ENCODE measurements at places on chromosomes 16 and 17.

DNA sequence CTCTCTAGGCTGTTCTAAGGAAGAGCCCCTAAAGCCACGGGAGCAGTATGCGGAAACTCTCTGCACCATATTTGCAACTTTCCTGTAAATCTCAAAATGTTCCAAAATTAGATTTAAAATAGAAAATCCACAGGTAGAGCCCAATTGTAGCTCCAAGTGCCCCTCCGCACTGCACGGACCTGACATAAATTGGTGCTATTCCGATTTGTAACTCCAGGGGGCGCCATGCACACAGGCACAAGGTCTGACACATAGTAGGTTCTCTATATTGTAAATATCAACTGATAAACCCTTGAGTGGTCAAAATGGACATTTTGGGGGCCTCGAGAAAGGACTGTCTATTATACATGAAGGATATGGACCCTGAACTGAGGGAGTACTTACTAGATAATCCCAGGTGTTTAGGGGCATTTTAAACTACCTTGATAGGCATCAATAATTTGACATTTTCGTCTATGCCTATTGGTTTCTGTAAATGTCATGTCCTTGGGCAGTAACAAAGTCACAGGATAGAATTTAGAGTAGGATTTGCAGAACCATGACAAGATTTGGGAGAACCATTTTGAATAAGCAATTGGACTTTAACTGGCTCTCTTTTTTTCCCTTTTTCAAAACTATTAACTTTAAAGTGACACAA lies 36.6 kb upstream of the TMEM132E start:
- no peaks in the 10 kb centered on the region for H3K36me3 ChIP-seq
- no peak for DNase-seq
- no peak overlapping the region for H3K4me3 ChIP-seq
- no peaks in the 10 kb centered on the region for H3K27me3 ChIP-seq
- H3K27ac ChIP-seq: no peak overlapping the region

DNA sequence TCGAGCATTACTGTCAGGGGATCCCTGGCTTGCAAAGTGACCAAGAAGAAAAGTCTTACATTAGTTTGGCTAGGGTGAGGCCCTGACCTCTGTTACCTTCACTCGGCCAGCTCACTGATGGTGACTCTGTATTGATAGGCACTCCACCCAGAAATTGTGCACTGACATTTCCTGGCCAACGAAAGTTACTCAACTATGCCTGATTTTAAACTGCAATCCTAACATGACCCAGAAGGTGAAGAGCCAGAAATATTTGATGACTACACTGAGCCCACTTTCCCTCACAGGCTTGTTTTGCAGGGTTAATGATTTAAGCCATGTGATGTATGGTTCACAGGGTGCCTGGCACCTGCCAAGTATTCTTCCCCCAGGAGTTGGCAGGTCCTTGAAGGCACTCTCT lies 208.2 kb upstream of the MAF start:
- H3K27me3 ChIP-seq: no peaks in the 10 kb centered on the region
- H3K27ac ChIP-seq: no peak overlapping the region
- DNase-seq: no peak

DNA sequence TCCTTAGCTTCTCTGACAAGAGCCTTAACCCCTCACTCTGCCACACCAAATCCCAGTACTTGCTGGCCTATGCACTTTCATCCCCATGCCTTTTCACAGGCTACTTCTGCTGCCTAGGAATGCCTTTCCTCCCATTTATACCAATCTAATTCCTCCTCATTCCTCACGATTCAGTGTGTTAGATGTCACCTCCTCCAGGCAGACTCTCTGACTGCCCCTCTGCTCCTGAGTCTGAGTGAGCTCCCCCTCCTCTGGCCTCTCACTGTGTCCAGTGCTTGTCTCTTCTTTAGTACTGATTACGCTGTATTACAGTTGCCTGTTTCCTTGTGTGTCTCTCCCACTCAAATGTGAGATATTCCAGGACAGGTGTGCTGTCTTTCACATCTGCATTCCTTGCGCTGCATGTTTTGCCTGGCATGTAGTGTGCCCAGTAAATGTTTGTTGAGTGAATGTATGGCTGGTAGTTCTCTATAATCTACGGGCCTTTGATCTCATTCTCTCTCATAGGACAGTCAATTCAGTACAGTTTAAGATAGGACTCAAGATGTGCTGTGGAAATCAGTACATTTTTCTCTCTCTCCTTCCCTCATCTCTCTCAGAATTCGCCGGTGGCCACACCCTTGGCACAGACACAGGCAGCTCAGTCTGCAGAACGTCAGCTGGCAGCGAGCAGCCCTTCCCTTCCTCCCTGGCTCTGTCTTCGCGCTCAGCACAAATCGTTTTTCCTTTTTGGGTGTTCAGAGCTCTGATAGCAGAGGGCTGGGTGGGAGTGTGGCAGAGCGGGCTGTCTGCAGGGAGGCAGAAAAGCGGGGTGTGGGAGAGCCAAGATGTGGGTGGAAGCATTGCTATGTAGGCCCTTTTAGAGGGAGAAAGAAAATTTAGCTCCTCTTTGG lies 18.5 kb downstream of the ARL4D start:
- H3K36me3 ChIP-seq: no peaks in the 10 kb centered on the region
- H3K27ac ChIP-seq: no peak overlapping the region
- no peak for DNase-seq
- H3K27me3 ChIP-seq: no peaks in the 10 kb centered on the region
- no peaks in the 10 kb centered on the region for H3K4me1 ChIP-seq

GRCh38 chr17:75601057-75601987 lies 13.7 kb downstream of the MYO15B start:
- H3K4me1 ChIP-seq: no peaks in the 10 kb centered on the region
- no peak overlapping the region for H3K27ac ChIP-seq
- no peaks in the 10 kb centered on the region for H3K27me3 ChIP-seq
- no peaks in the 10 kb centered on the region for H3K36me3 ChIP-seq
- H3K4me3 ChIP-seq: no peak overlapping the region

GRCh38 chr17:13273806-13274205 lies 256.0 kb upstream of the ELAC2 start:
- H3K27ac ChIP-seq: no peak overlapping the region
- DNase-seq: no peak
- no peaks in the 10 kb centered on the region for H3K27me3 ChIP-seq

DNA sequence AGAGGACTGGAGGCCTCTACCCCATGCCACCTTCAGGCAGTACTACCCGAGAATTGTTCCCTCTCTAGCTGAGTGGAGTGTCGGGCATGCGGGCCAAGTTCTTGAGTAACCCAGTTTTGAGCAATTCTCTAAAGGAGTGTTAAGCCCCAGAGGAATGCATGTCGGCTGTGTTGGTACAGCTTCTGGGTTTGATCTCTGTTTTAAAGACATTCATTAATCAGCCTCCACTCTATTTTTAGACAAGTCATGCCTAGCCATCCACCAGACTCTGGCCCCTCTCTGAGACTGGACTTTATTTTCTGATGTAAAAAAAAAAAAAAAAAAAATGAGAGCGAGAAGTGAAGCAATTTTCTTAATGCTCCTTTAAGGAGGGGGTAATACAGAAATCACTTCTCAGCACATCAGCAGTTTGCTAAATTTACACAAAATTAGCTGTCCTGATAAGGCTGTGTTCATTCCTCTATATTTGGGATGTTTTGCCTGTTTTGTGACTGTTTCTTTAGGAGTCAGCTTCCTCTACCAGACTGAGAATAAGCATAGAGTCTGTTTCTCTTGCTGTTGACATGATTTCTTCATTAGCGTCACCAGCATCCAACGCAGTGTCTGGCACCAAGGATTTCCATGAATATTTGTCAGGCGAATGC lies 88.7 kb downstream of the AXIN2 start:
- H3K4me3 ChIP-seq: no peak overlapping the region
- H3K36me3 ChIP-seq: no peaks in the 10 kb centered on the region

GRCh38 chr16:78984887-78985464 lies 615.6 kb downstream of the MAF start:
- H3K4me3 ChIP-seq: no peak overlapping the region
- no peaks in the 10 kb centered on the region for H3K4me1 ChIP-seq
- no peak overlapping the region for H3K27ac ChIP-seq
- H3K36me3 ChIP-seq: no peaks in the 10 kb centered on the region
- no peak for DNase-seq
- H3K27me3 ChIP-seq: no peaks in the 10 kb centered on the region

DNA sequence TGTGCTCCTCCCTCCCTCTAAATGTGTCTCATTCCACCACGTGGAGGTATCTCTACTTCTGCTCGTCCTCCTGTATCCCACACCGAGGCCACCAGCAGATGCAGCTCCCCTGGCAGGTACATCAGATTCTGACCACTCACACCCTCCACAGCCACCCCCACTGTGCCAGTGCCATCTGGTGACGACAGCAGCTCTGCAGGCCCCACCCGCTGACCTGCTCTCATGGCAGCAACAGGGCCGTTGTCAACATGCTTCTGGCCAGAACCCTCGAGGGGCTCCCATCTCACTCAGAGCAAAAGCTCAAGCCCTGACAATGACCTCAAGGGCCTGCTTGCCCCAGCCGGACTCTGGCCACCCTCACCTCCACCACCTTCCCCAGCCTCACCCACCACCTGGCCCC lies 93.4 kb downstream of the AMFR start:
- no peak for DNase-seq
- H3K36me3 ChIP-seq: no peaks in the 10 kb centered on the region
- H3K27ac ChIP-seq: no peak overlapping the region
- no peak overlapping the region for H3K4me3 ChIP-seq
- H3K27me3 ChIP-seq: no peaks in the 10 kb centered on the region
- H3K4me1 ChIP-seq: no peaks in the 10 kb centered on the region

- H3K36me3 ChIP-seq: no peaks in the 10 kb centered on the region
- peak overlapping the region; percentile 65 for H3K27ac ChIP-seq
- H3K4me3 ChIP-seq: peak overlapping the region; percentile 97
- no peak for DNase-seq
- H3K27me3 ChIP-seq: no peaks in the 10 kb centered on the region
- peaks cover 17% of the 10 kb centered on the region for H3K4me1 ChIP-seq
These were observed 15.4 kb downstream of the NAA60 start for GRCh38 chr16:3458852-3459361.

DNA sequence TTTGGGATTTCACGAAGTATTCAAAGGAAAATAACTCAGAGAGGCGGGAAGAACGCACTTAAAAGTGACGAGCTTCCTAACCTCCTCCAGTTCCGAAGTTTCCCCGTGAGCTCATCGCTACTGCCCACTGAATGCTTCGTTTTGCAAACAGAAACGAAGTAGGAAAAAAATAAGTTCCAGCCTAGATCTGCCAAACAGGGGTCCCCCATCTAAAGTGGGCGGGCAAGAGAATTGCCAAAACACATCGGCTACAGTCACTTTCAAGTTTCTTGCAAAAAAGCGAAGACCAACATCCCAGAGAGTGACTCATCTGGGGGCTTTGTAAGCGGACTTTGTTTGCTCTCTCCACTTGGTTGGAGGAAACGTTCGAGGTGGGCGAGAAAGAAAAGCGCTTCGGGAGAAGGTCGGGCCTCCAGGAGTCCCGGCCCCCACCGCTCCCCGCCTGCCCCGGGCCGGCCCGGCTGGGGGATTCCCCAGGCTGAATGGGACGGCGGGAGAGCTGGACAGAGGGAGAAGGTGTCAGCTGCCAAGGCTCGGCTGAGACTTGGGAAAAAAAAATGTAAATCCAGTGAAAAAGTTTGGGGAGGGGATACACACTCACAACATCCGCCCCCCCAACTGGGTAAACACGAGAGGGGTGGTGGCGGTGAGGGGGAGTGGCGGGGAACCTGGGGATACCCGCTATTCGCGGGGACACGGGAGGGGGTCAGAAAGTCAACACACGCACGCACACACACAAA lies 1.0 kb downstream of the VEZF1 start:
- DNase-seq: no peak
- H3K27me3 ChIP-seq: no peaks in the 10 kb centered on the region
- peak overlapping the region; percentile 81 for H3K4me3 ChIP-seq
